ENCODE measurements at places on chromosomes 5 and 9. TPM values are rescaled to one million over a fixed set of nuclear protein-coding genes. Genes with fewer than 3 reads are reported as not detected.
A peak's percentile ranks its signal among the peaks of the same experiment; 100 is the strongest.

GRCh38 chr5:140342287-140342686 is 4.1 kb downstream of the HBEGF start:
- DNase-seq, result no peak

- peak; percentile 51 for DNase-seq
Measured at GRCh38 chr5:128674837-128675446, 136.9 kb upstream of the FBN2 start.

DNA sequence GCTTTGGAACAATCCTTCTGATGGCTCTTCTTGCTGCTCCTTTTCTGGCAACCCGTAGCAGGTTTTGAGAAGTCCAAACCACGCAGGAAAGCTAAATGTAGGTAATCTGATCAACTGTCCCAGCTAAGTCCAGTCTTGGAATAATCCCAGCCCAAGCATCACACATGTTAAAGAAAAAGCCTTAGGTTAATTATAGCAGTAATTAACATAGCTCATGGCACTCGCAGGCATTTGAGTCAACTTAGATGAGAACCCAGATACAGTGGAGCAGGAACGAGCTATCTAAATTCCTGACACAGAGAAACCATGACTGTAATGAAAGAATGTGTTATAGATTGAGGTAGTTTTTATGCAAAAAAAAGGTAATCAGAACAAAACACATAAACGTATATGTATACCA is 844.8 kb downstream of the CDH9 start:
- DNase-seq, result no peak

DNA sequence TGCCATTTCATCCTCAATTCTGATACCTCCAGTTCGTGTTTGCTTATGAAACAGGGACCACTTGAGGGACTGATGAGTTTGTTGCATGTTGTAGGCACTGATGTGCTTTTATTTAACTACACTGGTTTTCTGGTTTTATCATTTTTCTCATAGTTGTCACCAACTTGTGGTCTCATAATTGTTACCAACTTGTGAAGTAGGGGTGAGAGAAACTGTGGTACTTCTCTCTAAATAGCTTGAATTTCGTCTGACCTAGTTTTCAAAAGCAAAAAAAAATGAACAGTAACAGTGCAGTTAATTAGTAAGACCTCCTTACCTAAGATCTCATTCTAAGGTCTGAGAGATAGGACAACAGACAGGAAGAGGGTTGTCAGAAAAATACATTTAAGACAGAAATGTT is 78.0 kb downstream of the ANXA2R start:
- no peak for DNase-seq

DNA sequence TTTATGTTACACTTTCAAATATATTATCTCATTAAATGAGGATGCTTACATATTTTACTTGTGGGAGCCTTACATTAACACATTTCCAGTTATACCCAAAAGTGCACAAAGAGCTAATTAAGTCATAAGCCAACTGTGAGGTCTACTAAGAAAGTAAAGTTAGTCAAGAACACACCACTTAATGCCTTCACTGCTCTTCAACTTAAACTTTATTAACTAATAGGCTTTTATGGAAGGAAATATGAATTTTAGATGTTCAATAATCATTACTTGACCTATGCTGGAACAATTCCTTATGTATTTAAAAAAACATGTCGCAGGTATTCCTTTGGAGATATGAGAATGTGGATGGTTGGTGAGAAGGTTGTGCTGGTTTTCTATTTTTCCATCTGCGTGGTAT is 3.4 kb downstream of the ST8SIA4 start:
- DNase-seq, result no peak

DNA sequence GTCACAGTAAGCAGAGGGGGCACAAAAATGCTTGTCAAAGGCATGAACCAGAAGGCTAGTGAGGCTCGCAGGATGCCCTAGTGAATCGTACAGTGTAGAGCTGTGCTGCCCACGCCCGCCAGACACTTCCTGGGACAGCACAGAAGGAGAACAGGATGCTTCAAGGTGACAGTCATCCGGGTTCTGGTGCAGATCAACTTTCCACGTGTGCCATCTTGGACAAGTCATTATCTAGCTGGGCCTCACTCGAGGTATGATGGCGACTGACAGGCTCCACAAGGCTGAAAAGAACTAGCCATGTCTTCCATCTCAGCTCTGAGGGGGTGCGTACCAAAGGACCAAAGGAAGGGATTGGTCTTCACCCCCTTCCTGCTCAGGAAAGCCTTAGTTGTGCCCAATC is 14.0 kb downstream of the SPRY4 start:
- no peak for DNase-seq

DNA sequence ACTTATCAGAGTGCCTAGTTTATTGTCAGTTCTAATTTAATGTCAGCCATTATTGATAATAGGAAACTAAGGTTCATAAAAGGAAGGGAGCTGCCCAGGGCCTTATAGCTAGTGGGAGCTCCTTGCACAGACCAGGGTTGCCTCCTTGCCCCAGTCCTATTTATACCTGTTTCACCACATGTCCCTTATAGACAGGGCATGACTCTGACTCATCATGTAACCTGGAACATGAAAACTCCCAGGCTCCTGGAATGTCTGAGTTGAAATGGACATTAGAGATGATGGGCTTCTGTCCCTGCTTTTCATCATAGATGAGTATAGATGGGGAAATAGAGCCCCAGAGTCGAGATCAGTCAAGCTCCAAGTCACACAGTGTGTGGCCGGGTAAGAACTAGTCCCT is 21.1 kb downstream of the FAT2 start:
- no peak for DNase-seq

DNA sequence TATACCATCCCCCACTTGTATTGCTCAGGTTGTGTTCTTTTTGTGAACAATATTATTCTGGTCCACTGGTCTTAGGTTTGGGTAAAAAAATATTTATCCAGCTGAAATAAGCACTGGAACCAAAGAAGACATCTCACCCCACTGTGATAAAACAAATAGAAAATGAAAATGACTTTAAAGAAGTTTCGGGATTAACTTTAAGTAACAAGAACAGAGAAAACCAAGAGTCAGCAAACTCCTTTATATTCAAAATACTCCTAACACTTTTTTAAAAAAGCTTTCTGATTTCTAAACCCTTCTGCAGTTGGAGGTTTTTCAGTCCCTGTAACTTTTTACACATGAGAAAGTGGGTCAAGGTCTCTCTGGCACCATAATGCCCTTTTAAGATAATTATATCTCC is 273.9 kb upstream of the CDH10 start:
- DNase-seq, result no peak

The ANKRD20A1 gene
- total RNA-seq, result not detected

The GOLM1 gene
- 39.0 TPM for total RNA-seq

Data from LHCN-M2 (cell line).